ENCODE measurements at places on chromosomes 4 and X. TPM values are rescaled to one million over a fixed set of nuclear protein-coding genes. Genes with fewer than 3 reads are reported as not detected.

GRCh38 chr4:122681568-122681967 is 50.9 kb upstream of the BBS12 start:
- no peak for DNase-seq

DNA sequence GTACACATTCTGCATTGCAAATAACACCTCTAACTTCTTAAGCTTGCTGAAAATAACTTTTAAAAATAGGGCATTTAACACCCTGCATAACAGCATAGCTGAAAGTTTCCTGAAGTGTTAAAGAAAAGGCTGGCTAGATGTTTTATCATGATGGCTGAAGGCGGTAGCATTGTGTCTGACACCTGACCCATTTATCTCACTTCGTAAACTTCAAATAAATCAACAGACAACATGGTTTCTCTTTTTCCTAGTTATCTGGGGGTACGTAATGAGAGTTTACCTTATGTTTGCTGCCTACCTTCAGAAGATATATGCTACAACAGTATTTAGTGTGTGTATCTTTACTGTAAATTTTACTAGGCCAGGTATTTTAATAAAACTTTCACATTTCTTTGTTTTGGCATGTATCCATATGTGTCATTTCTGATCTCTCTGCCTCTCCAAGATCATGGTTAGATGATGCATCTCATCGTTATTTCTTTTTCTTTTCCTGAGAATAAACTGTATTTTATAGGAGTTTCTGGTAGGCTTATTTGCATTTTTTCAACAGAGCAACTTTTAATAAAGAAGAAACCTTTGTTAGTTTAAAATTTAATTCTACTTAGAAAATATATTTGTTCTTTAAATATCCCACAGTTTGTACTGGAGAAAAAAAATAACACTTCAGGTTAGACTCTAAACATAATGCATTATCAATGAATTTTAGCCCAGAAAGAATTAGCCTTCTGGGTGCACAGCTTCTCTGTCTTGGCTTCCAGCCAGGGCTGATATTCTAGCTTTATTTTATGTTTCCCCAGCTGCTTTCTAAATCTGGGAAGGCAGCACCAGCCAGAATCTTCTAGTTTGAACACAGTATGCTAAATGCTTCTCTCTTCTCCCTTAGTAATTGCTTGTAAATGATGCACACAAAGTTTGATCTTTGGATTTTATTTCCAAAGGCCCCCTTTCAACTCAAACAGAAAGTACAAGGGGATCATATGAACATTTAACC is 2.9 kb downstream of the NDST4 start:
- no peak for DNase-seq

DNA sequence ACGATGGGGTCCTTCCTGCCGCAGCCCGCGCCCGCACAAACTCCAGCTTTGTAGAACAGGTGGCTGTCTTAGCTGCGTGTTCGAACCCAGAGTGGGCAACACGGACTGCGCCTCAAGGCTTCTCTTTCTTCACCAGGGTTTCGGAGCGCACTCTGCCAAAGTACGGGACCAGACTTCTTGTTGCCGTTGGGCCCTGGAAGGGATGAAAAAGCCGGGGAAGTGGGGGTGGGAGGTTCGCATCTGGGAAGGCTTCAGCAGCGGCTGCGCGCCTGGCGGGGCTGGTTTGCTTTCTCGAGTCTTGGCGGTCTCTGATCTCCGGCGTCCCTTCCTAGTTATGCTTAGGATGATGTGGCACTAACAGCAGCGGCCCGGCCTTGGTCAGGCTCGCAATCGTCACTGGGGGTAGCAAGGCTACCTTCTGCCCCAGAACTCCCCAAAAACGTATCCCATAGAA is 673 bp downstream of the PARM1 start:
- no peak for DNase-seq

- DNase-seq, result no peak
Observed at GRCh38 chr4:109554971-109555370, 5.1 kb upstream of the MCUB start.

GRCh38 chr4:114396808-114397207 is 201.8 kb upstream of the UGT8 start:
- no peak for DNase-seq

DNA sequence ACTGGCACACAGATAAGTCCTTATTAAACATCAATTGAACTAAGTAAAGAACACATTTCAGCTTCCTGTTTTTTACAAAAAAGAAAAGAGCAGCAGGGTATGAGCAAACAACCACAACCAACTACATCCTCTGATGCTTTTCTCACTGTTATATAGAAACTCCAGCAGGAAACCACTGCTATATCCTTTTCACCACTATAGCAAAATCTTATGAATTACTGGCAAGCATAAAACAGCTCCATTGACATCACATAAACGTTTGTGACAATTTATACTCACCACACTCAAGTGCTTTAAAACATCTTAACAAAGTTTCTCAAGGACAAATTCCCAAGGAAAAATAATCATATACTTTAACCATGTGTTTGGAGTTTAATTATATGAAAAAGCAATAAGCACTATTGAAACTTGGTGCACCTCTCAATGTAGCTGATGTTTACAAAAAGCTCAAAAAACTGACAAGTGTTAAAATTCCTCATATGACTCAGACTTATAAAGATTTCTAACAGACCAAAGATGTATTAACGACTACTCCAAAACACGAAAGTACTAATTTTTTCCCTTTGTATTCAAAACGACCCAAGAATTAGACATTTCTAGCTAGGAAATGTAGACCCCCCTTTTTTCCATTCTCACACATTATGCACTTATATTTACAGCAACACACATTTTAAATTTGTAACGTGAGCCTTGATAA is 12.9 kb downstream of the GPRIN3 start:
- no peak for DNase-seq

- no peak for DNase-seq
Observed at GRCh38 chrX:152798945-152799344, 29.5 kb upstream of the MAGEA6 start.

DNA sequence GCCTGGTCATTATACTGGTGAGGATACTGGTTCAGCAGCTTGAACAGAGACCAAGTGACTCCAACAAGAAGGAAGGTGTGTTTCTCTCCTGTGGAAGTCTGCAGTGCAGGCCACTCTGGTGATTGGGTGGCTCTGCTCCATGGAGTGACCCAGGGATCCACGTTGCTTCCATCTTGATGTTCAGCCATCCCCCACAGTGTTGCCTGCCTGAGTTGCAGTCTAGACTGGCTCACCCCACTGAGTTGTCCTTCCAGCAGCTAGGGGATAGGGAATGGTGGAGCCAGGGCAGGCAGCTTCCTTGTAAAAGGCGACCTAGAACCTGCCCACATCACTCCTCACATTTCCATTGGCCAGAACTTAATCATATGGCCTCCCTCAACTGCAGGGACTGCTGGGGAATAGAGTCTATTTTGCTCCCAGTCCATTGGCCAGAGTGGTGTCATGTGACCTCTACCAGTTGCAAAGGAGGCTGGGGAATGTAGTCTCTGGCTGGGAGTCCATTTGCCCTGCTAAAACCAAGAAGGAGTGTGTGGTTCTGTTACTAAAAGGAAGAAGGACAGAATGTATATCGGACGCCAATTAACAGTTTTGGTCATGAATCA is 8.0 kb downstream of the MAN2B2 start:
- peak; percentile 64 for DNase-seq

GRCh38 chr4:14065406-14065805 is 437.9 kb upstream of the BOD1L1 start:
- no peak for DNase-seq

DNA sequence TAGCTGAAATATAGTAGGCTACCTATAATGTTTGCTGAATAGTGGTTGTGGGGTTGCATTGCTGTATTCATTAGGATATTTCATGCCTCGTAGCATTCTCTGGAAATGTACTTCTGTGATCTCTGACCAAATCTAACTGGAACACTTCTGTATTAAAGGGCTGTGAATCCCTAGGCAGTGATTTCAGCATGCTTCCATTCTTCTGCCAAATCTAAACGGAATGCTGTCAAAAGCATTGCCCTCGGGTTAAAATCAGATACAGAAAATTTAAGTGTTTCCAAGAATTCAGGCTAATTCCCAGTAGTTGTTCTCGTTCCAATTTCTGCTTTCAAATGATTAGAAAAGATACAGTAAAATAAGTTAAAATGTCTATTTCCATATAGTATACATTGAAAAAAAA is 1847.5 kb upstream of the IGFBP7 start:
- DNase-seq, result no peak

DNA sequence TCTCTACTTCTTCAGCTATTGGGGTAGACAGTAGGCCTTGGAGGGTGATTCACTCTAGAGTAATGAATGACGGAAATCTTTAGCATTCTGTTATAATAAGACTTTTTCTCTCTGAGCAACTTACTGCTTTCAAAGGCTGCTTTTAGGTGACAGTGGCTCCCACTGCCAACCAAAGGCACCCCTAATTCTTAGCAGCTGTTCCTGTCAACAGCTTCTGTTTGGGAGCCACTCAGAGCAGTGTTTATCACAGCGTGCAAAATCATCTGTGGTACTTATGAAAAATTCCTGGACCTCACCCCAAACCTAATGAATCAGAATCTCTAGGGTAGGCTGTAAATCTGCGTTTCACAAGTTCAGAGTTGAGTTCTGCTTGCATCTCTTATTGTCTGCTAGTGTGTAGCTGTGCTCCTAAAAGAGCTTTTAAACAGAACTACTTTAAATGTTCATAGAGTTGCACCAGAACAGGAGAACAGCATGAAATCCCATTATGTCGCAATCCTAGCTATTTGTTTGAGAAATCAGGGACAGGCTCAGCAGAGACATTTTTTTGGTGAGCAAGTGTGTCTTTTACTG is 52.8 kb upstream of the POU4F2 start:
- no peak for DNase-seq

GRCh38 chr4:76874176-76874575 is 23.8 kb downstream of the SOWAHB start:
- DNase-seq, result no peak

GRCh38 chrX:11472381-11472780 is 179.2 kb downstream of the AMELX start:
- no peak for DNase-seq

DNA sequence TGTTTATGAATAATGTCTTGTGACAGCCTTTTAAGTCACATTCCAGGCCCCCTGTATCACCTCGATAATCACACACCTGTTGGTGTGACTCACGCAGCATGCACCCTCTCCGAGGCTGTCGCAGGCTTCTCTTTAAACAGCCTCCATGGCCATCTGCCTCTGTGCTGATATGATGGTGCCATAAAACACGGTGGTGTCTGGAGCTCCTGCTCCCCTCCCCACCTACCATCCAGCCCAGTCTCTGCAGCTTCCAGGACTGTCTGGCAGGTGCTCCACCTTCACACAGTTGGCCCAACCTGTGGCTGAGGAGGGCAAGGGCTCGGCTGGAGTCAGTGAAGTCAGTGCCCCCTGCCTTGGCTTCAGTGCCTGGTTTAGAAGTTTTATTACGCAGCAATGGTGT is 173.8 kb upstream of the RPL34 start:
- no peak for DNase-seq

GRCh38 chrX:136589966-136590365 is 58.0 kb downstream of the VGLL1 start:
- no peak for DNase-seq

DNA sequence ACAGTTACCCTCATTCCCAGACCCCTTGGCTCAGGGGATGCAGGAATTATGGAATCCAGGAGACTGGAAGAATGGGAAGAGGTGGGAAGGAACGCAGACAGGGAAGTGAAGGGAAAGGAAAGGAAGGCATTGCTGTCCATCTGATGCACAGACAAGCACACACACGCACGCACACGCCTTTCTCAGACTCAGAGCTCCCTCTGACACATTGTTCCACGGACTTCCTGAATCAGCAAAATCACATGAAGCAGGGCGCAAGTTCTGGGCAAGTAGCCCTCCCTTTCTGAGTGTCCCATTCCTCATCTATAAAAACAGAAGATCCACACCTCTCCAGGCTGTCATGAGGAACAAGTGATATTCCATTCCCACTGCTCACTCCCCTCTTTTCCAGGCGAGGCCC is 13.2 kb downstream of the IQSEC2 start:
- no peak for DNase-seq

- DNase-seq, result no peak
Observed at GRCh38 chr4:42945874-42946273, 53.4 kb downstream of the GRXCR1 start.

GRCh38 chr4:112853662-112854256 is 195.7 kb upstream of the ANK2 start:
- DNase-seq, result no peak

DNA sequence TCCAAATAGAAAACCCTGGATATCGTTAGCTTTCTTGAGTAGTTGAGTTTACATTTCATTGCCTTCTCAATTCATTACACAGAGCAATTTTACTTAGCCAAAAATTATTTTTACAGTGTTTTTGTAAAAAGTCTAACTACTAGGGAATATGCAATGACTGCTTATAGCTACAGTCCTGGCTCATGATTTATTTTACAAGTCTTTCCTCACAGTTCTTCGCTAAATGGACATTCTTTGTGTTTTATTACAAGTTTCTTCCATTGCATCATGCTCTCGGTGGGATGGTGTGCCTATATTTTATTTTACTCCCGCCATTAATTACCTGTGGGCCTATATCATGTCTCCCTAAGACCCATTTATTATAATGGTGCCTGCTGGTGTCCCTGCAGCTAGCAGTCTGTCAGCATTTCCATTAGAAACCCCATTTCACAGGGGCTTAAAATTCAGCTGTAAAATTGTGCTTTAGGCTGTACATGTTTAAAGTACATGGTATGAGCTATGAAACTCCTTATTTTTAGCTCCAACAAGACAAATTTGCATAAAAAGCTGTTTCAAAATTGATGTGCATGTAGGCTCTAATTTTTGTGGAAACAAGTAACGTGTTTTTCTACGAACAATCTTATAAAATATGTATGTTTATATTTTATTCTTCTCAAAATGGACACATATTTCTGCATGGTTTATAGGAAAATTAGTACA is 227.4 kb downstream of the SLC7A11 start:
- no peak for DNase-seq

The AVPR2 gene
- 0.33 TPM for total RNA-seq

The AFF2 gene
- total RNA-seq, result 0.10 TPM

The DCAF8L2 gene
- 9.0 TPM for total RNA-seq

The INTU gene
- 0.37 TPM for total RNA-seq

The KLB gene
- not detected for total RNA-seq

The PF4V1 gene
- not detected for total RNA-seq

The NUDT11 gene
- total RNA-seq, result 29.3 TPM

Measured in H4 (cell line).